ENCODE measurements at places on chromosomes 3 and 15.
A peak's percentile ranks its signal among the peaks of the same experiment; 100 is the strongest.

DNA sequence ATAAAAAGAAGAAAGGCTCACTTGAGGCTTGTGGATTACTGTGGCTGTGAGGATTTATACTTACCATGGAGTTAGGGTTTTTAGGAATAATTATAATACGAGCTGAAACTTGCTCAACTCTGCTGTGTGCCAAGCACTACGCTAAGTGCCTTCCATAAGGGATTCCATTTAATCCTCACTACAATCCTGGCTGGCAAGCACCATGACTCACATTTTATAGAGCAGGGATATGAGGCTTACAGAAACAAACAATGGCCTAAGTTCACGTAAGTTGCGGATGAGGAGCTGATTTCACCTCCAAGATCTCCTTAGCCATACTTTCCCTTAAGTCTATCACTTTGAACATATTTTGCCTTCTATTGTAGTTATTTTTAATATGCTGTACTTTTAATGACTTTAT is 43.9 kb upstream of the ARL8B start:
- peak; percentile 41 for DNase-seq

- no peak for DNase-seq
Measured at GRCh38 chr15:86203462-86203861, 123.8 kb downstream of the AGBL1 start.

- DNase-seq = peak; percentile 95
Measured at GRCh38 chr3:45473841-45474240, 85.5 kb downstream of the LARS2 start.

DNA sequence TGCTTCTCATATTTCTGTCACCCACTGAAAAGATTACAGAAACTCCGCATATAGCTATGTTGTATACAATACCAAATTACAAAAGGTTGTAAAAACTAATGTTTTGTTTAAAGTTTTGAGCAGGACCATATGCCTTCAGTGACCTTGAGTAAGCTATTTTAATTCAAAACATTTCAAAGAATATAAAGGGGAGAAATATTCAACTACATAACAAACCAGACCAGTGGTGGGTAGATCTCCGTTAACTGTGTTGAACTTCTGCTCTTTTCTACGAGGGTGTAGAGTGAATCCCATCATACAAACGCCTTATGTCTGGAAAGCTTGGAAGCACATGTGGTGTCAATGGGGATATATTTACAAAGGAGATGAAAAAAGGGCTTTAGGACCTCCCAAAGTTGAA is 68.4 kb upstream of the NR2F2 start:
- DNase-seq = no peak

GRCh38 chr15:52155878-52156277 is 35.3 kb downstream of the GNB5 start:
- DNase-seq = no peak

- no peak for DNase-seq
Measured at GRCh38 chr15:58549785-58550074, 117.9 kb downstream of the LIPC start.

- DNase-seq = no peak
Measured at GRCh38 chr3:43729707-43730414, 39.1 kb downstream of the ABHD5 start.

- DNase-seq = peak; percentile 58
Measured at GRCh38 chr3:15805756-15806266, 8.0 kb upstream of the ANKRD28 start.

DNA sequence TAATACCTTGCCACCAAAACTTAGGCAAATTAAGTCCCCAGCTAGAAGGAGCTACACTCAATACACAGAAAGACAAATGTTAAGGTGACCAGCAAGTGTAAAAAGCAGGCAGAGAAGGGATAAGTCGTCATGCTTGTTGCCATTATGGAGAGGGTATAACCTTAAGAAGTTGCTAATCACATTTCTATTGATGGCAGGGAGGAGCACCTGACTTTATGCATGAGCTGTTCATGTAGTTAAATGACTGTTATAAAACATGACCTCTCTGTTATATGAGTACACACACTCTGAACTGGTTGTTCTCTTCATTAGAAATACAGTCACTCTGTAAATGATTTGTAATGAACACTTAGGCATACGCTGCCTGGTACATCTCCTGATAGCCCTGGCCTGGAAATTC is 6.6 kb upstream of the CCNL1 start:
- DNase-seq = no peak

DNA sequence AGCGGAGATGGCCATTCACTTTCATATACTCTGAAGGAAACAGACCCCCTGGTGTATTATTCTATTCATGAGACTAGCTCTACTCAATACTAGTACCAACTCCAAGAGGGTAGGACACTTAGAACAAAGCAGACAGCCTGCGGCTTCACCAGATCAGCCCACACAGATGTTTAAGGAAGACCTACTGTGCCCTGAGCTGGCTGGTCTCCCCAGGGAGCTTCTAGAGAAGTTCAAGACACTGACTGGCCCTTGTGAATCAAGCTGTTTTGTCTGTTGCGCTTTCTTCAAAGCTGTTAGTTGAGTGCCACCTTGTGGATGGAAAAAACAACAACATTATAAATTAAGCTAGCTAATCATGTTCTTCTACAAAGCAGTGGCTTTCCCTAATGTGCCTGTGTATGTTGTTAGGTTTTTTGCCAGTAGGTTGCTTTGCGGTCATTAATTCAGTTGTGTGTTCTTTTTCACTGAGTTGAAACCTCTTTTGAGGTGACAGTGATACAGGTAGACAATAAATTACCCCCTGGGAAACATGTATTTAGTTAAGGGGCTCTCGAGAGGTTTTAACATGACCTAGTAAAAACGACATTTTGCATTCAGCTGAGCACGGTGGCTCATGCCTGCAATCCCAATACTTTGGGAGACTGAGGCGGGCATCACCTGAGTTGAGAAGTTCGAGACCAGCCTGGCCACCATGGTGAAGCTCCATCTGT is 64.2 kb upstream of the MYZAP start:
- peak; percentile 84 for DNase-seq

DNA sequence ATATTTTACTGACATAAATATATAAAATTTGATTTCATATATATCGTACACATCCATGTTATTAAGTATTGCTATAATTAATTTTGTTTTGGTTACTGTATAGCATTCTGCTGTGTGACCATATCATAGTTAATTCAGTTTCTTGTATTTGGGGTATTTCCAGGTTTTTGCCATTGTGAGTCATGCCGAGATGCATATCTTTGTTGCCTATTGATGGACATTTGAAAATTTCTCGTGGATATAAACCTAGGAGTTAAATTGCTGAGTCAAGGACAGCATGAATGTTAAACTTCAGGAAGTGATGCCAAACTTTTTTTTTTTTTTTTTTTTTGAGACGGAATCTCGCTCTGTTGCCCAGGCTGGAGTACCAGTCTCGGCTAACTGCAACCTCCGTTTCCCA is 33.7 kb upstream of the GPR171 start:
- DNase-seq = no peak

- DNase-seq = no peak
Measured at GRCh38 chr15:83657549-83657948, 3.6 kb downstream of the ADAMTSL3 start.

DNA sequence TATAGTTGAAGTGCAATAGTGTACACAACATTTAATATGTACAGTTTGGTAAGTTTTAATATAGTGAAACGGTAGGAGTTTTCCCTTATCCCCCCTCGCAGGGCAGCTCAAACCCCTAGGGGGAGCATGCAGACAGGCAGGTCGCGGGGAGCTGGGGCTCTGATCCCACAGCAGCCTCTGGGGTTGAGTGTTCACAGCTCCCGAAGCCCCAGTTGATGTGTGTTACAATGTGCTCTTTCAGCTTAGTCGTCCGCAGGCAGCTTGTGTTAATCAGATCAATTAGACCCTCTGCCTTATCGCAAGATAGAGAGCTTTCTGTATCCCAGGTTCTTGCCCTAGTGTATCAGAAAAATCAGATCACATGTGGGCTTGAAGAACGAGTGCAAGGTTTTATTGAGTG is 143.1 kb upstream of the CHRNA7 start:
- DNase-seq = no peak

- DNase-seq = no peak
Measured at GRCh38 chr3:183114384-183115178, 15.3 kb upstream of the MCCC1 start.

DNA sequence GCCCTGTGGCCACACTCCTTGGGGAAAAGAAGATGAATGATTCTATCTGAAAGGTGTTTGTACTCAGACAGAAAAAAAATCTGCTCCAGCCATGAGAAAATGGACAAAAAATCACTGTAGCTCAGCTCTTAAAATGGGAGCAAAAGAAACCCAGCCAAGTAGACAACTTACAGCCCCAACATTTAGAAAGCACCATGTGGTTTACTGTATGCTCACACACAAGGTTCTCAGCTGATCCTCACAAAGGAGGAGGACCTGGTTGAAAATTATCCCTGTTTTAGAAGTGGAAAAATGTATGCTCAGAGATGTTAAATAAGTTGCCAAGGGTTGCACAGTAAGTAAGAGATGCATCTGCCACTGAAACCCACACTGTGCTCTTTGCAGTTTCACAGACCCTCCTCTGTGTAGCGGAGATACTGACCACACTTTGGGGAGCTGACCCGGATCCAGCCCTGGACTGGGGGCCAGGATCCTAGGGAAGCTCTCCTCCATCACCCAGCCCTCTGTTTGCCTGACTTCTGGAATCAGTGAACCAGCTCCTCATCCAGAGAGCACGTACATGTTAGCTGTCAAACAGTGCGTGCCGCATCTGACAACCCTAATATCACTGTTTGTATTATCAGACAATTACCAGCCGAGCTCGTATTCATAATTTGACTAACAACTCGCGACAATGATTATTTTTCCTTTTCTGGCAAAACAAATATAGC is 32.7 kb upstream of the TPRG1 start:
- DNase-seq = no peak

DNA sequence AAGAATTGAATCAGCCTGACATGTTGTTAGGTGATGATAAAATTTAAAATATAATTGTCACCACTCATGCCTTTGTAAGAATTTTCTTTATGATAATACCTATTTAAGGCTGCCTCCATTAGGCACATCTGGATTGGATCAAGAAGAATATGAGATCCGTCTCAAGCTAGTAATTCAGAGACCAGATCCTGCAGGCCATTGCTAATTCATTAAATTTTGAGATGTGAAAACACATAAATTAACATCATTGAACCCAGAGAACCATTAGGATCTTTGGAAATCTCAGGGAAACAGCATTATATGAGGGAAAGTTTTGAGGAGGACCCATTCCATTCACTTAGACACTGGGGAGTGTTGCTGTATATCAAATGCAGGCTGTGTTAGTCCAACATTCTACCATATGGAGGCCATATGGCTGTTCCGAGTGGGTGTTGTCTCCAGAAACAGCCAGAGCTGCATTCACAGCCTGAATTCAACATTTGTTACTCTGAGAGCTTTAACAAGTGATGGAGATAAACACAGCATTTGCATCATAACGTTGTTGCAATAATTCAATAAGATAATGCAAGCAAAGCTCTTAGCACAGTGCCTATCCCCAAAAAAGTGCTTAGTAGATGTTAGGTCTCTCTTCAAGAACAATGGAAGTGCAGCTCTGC is 67.4 kb downstream of the DTWD1 start:
- DNase-seq = peak; percentile 71

DNA sequence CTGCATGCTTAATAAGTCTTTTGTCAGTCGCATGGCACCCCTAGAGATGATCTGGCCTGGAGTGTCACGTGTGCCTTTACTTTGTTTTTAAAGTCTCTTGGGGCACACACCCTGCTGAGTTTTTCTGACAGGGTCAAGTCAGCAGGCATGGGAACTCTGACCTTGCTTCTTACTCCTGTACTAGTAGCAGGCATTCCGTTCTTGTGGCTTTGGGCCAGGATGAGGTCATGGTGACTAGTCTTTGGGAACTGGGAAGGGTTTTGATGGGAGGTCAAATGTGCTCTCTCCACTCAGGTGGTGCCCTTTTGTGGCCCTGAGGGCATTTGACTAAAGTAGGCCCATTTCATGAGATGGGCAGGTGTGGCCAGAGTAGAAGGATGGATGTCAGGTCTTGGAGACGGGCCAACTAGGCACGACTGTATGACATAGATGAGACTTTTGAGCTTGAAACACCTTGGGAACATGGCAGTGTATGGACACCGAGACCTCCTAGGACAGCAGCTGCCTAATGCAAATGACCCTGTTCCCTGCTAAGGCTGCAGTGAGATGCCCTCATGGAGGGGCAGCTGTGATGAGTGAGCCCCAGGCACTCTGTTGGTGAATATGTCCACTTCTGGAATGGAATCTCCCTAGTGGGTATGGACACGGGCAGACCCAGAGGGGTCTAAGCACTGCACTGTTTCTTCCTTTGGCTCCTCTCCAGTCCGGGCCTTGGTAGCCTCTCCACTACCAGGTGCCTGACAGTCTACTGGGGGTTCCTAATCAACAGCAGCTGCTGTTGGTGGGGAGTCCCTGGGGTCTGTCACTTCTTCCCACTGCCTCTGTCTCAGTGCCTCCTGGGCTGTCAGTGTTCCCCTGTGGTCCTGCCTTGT is 16.4 kb downstream of the SRPRB start:
- peak; percentile 46 for DNase-seq

GRCh38 chr15:33753012-33753411 is 215.3 kb upstream of the CHRM5 start:
- no peak for DNase-seq

- DNase-seq = peak; percentile 64
Measured at GRCh38 chr15:57780471-57780870, 74.0 kb downstream of the POLR2M start.

DNA sequence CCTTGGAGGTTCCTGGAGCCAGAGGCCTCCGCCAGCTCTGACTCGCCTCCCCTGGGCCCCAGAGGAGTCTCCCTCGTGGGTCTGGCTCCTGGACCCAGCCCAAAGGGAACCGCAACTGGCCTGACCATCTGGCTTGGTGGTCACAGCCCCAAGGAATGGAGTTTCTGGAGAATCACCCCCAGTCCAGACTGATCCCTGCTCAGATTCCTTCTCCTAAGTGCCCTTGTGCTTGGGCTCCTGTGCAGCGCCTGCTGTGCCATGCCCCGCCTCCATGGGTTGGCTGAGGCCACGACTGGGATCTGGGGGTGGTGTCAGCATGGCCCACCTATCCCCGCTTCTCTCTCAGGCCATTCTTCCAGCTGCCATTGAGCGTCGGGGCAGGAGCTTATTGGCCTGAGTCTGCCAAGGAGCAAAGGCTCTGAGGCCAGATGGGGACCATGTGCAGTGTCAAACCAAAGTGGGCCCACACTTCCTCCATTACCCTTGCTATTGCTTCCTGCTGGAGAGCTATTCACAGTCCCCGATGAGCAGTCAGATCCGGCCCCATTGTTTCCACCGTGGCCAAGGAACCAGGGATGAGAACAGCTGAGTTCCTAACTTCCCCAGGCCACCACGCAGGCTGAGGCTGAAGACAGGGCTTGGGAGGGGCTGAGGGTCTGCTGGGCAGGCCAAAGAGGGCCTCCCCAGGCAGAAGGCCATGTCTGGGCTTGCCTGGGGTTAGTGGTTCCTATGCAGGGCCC is 19.0 kb downstream of the CSPG4 start:
- DNase-seq = peak; percentile 50

GRCh38 chr15:57619746-57620145 is 28.0 kb downstream of the MYZAP start:
- no peak for DNase-seq

DNA sequence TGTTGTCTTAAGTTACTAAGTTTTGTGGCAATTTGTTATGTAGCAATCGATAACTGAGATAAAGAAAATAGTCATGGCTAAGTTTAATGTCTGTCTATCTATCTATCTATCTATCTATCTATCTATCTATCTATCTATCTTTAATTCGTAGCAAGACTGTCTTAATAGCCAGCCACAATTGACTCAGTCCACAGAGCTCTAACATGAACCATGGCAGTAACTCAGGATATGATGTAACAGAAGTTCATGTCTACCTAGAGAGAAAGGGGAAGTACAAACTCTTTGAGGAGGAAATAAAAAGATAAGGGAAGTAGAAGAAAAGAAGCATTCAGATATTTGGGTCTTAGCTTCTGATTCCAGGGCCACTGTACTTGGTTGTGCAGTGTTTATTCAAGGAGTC is 61.5 kb upstream of the FNDC3B start:
- DNase-seq = no peak

Measured in fibroblast of gingiva (primary cell).